Left lung (tissue), 14 donors: ENCODE measurements at places on chromosomes 13 and 19. TPM values are rescaled to one million over a fixed set of nuclear protein-coding genes. Genes with fewer than 3 reads are reported as not detected.
A peak's percentile ranks its signal among the peaks of the same experiment; 100 is the strongest.

DNA sequence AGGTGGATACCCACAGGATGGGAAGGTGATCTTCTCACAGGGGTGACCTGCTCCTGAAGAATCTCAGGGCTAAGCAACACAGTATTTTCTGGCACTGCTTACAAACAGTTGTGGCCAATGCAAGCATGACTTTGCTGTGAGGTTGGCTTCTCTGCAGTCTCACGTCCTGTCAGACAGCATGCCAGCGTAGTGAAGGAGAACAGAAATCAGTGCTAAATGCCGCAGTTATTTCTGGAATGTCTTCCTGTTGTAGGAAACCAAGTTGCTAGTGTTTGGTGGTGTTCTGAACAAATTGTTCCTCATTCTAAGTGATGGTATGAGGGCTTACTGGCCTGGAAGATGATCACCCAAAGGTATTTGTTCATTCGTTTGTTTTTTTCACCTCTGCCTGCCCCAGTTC, 320.1 kb downstream of the MTUS2 start:
- no peak overlapping the region for H3K4me3 ChIP-seq
- no peaks in the 10 kb centered on the region for H3K4me1 ChIP-seq
- no peak for DNase-seq
- no peak overlapping the region for H3K27ac ChIP-seq
- H3K36me3 ChIP-seq, result no peaks in the 10 kb centered on the region
- no peaks in the 10 kb centered on the region for H3K27me3 ChIP-seq

GRCh38 chr19:12465211-12465610, 19.4 kb downstream of the ZNF709 start:
- H3K36me3 ChIP-seq, result peaks cover 4% of the 10 kb centered on the region
- no peaks in the 10 kb centered on the region for H3K27me3 ChIP-seq
- no peak for DNase-seq

GRCh38 chr13:91722267-91722884, 324.0 kb downstream of the GPC5 start:
- no peaks in the 10 kb centered on the region for H3K27me3 ChIP-seq
- peak; percentile 44 for DNase-seq
- no peak overlapping the region for H3K4me3 ChIP-seq
- no peaks in the 10 kb centered on the region for H3K36me3 ChIP-seq

DNA sequence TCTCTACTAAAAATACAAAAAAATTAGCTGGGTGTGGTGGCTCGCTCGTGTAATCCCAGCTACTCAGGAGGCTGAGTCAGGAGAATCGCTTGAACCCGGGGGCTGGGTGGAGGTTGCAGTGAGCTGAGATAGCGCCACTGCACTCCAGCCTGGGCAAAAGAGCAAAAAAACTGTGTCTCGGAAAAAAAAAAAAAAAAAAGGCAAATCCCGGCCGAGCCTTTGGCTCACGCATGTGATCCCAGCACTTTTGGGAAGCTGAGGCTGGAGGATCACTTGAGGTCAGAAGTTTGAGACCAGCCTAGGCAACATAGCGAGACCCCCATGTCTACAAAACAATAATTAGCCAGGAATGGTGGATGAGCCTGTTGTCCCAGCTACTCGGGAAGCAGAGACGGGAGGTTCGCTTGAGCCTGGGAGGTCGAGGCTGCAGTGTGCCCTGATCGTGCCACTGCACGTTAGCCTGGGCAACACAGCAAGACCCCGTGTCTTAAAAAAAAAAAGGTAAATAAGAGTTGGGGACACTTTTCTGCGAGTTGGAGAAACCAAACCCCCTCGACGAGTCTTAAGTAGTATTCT, 574 bp upstream of the GPX4 start:
- no peaks in the 10 kb centered on the region for H3K36me3 ChIP-seq
- H3K27me3 ChIP-seq, result no peaks in the 10 kb centered on the region
- DNase-seq, result no peak
- peak overlapping the region; percentile 93 for H3K27ac ChIP-seq
- H3K4me3 ChIP-seq, result peak overlapping the region; percentile 7

Gene NAPSA
- 22.3 TPM for polyA plus RNA-seq
